Fibroblast of skin of scalp (primary cell): ENCODE measurements at places on chromosomes 6 and 20.

DNA sequence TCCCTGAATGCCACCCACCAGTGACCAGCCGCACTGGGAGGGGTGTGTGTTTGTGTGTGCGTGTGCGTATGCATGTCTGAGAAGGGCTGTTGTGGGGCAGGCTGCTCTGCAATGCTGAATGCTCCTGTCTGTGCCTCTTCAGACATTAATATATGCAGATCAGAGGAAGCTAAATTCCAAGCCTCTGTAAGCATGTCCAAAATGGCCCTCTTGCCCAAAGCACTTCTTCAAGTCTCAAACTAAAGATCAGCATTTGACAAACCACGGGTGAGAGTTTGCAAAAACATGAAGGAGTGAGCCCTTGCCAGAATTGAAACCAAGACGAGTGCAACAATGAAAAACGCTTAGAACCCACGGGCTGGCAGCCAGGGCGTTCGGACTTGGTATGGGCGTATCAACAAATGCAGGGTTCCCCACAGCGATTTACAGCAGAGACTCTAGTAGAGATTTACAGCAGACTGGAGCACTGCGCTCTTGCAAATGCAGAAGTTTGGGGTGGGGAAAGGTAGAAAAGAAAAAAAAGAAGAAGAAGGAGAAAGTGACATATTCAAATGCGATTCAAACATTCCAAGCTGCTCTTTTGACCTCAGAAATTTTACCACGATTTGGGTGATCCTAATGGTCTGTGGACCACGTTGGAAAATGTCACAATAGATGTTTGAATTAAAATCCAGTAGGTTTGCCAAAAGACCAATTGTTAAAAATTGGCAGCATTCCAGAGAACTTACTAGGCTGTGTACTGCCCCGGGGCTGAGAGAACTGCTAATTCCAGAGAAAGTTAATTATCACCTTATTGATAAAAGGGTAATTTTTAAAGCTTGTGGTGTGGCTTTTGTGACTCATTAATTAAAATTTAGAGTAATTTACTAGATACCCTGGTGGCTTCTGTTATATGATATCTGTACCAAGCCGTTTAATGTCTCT lies 3.5 kb downstream of the SCML4 start:
- DNase-seq, result peak; percentile 23

- DNase-seq, result peak; percentile 28
Observed at GRCh38 chr6:156795825-156796224, 18.6 kb downstream of the ARID1B start.

DNA sequence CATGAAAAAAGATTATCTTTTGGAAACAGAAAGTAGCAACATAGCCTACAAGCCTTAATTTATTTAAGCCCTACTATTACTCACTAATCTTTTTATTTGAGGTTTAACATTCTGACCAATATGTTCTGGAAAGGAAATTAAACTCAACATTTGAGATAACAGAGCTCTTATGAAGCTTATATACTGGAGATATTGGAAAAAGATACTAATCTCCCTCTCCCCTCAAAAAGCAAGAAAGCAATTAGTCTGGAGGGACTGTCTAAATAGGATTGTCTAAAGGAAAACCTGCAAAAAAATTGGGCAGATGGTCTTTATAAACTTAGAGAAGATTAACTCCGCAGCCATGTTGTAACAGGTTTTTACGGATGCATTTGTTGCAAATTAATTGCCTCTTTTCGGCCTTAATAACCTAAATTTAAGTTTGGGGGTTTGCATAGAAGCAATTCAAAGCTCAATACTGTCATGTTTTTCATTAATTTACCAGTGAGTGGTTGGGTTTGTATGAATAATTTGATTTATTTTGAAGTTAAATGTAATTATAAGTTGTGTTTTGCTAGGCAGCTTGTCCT lies 79.1 kb downstream of the SHLD1 start:
- no peak for DNase-seq

- peak; percentile 92 for DNase-seq
Observed at GRCh38 chr6:119446609-119447008, 97.0 kb upstream of the MAN1A1 start.

- no peak for DNase-seq
Observed at GRCh38 chr6:40194447-40195170, 260.3 kb upstream of the MOCS1 start.

- DNase-seq, result no peak
Observed at GRCh38 chr20:43916881-43917371, 2.3 kb downstream of the TOX2 start.

GRCh38 chr20:63782521-63782971 lies 43.0 kb downstream of the SLC2A4RG start:
- no peak for DNase-seq

DNA sequence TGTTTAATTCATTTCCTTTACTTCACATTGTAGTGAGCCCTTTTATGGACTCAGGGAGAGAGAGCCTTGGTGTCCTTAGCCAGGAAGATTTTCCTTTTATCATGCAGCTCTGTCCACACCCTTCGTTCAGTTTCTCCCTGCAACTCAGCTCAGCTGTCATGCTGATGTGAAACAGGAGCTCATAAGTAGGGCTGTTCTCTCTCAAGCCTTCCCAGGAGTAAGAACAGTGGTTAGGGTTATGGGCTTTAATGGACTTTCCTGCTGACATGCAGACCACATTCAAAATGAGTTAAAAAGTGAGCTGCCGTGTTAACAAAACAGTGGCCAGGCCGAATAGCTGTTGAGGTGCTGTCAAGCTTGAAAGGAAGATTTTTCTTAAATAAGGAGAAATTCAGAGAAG lies 104.1 kb downstream of the BCKDHB start:
- no peak for DNase-seq

- DNase-seq, result peak; percentile 98
Observed at GRCh38 chr6:148407372-148407771, 64.7 kb downstream of the SASH1 start.
